Stimulated activated CD8-positive, alpha-beta memory T cell treated with anti-CD3 and anti-CD28 coated beads, Interleukin-2, amount 100 ng/mL, for 48 hours (primary cell): ENCODE measurements at places on chromosomes 11 and 22.

DNA sequence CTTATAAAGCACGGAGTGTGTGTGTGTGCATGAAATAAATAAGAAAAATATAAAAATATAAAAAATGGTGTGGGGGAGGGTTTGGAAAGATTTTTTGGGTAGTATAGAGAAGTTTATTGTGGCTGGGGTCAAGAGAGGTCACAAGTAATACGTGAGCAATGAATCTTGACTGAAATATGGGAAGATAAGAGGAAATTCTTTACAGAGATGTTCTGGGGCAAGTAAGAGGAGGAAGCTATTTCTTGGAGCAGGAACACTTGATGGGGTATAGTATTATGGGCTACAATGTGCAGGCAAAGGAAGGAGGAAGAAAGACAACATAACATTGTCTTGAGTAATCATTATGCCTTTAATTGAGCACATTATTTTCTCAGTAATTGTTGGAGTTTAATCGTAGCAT, 2.1 kb downstream of the HBD start:
- DNase-seq: no peak

GRCh38 chr11:134512571-134513538, 100.8 kb upstream of the B3GAT1 start:
- no peak for DNase-seq

DNA sequence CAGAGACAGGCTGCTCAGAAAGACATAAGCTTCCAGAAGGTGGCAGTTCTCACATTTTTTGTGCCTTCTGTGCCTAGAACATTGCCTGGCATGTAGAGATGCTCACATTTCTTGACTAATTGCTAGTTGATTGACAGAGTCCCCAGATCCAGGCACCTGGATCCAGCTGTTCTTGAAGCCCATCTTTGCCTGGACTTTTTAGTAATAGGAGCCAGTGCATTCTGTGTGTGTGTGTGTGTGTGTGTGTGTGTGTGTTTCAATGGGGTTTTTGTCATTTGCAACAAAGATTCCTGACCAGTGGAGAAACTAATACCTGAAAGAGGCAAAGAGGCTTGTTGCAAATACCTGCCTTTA, 15.1 kb downstream of the MRGPRF start:
- DNase-seq: no peak

DNA sequence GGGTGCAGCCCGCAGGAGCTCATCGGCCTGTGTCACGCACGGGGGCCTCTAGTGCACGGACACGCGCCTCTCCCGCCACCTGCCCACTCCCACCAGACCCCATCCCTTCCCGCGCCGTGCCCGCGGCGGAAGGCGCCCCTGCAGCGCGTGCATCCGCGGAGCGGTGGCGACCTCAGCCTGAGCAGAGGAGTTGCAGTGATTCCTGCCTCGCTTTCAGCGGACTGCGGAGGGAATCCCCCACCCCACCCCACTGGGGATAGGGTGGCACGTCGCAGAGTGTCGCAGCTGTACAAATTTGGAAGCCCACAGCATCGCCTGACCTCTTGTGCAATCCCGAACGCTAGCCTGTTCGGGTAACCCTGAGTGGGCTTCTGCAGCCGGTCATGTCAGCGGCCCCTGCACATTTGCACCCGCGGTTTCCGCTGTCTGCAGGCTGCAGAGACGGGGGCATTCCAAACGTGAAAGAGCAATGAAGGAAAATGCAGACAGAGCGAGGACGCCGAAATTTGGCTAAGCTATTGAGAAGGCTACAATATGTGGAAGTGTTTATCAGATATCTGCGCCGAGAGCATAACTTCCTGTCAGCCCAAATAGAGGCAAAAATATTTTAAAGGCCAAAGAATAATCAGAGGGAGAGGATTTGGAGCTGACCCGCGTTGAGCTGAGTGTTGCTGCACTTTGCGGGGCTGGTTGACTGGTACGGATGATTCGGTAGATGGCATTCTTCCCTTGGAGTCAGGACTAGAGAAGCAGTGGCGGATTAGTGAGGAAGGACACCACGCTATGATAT, 617 bp upstream of the ARHGAP20 start:
- no peak for DNase-seq

GRCh38 chr11:45024316-45024715, 73.6 kb upstream of the TP53I11 start:
- DNase-seq: no peak

DNA sequence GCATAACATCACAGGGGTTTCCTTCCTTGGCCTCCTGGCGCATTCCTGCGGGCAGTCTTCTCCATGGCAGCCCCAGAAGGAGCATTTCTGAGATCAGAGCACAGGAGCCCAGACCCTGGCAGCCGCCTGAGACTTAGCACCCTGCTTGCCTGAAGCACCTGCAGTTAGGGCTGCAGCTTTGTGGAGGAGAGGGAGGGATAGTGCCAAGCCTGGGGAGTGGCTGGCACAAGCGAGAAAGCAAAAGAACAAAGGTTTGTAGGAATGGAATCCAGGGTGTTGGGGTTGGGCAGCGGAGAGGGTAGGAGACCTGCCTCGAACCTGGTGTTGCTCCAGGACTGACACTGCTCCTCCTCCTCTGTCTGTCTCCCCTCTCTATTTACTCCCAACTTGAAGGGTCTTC, 66.9 kb downstream of the SCN3B start:
- no peak for DNase-seq
